Hypothalamus (tissue), 51 donors: ENCODE measurements at places on chromosomes 5 and 9.

DNA sequence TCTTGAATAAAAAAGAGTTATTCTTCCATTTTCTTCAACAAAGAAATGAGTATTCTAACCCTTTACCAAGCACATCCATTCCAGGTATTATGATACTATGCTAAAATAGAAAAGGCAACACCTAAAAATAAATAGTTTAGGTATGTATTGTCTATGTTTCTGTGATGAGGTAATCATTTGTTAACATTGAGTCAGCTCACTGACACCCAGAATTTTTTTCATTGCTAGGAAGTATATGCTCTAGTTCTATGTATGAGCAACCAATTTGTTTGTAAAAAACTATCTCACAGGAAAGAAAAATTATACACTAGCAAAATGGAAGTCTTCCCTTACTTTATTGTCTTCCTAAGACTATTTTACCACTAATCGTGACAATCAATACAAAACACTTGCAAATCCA, 615.6 kb upstream of the GRIN3A start:
- DNase-seq: no peak

DNA sequence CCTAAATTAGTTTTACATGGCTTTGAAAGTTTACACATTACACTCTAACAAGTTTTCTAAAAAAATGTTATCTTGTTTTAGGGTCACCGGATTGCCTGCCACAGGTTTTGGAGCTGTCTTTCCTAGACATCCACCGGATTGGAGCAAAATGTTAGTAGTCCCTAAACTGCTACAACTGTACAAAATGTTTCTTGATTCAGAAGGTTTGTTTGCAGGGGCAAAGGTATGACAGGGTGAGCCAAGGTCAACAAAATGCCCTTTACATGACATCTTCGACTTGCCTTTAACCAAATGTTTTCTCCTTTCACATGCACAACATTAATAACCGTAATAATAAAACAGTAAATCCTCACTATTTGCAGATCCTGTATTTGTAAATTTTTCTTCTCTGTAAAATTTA, 37.2 kb downstream of the CFAP95 start:
- DNase-seq: no peak

GRCh38 chr9:6944896-6945295, 187.1 kb downstream of the KDM4C start:
- DNase-seq: no peak

GRCh38 chr5:78600687-78601414, 47.7 kb downstream of the LHFPL2 start:
- no peak for DNase-seq

GRCh38 chr5:159571501-159572244, 241.4 kb upstream of the IL12B start:
- DNase-seq: no peak

DNA sequence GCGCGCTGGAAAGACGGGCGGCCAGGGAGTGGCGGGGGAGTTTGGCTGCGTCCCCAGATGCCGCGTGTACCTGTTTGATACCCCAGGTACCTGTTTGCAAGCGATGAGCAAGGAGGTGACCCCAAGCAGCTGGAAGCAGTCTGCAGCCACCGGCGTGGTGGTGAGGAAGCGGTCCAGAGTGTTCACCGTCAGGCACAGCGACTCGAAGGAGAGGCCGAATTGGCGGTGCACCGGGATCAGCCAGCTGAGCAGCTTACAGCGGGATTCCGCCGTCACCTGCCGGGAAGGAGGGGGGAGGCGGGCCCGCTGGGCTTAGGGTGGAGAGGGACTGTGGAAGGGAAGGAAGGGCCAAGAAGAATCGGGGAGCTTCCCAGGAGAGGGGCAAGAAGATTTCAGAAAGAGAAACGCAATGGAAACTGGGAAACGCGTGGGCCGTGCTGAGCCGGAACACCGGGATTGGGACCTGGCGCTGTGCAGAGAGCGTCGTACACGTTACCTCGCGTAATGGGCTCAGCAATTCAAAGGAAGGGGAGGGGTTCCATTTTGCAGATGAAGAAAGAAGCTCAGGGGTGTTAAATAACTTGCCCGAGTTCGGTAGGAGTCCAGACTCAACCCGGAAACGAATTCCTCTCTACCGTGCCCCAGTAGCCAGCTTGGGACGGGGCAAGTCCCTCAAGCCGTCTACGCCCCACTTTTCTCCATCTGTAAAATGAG, 980 bp downstream of the CCNO start:
- DNase-seq: no peak

DNA sequence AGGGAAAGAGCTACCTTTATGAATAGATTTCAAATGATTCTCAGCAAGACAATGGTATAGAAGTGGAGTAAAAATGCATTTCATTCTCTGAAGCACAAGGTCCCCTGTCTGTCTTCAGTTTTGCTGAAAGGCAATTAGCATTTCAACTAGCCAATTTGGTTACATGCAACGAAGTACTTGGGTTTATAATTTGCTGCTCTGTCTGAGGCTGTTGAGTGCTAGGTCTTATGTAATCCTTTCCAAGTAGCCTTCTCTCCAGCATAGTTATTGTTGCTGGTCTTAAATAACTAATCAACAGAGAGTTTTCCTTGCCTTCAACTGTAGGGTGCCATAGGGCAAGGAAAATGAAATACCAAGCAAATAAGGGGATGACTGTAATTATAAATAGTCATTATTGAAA, 4.5 kb downstream of the ADGRV1 start:
- DNase-seq: no peak

GRCh38 chr9:32705059-32705458, 69.6 kb upstream of the TAF1L start:
- no peak for DNase-seq

- no peak for DNase-seq
These were observed 101.4 kb downstream of the PRKACG start for GRCh38 chr9:68912561-68912960.

GRCh38 chr9:101172616-101173015, 144.1 kb downstream of the PLPPR1 start:
- no peak for DNase-seq

DNA sequence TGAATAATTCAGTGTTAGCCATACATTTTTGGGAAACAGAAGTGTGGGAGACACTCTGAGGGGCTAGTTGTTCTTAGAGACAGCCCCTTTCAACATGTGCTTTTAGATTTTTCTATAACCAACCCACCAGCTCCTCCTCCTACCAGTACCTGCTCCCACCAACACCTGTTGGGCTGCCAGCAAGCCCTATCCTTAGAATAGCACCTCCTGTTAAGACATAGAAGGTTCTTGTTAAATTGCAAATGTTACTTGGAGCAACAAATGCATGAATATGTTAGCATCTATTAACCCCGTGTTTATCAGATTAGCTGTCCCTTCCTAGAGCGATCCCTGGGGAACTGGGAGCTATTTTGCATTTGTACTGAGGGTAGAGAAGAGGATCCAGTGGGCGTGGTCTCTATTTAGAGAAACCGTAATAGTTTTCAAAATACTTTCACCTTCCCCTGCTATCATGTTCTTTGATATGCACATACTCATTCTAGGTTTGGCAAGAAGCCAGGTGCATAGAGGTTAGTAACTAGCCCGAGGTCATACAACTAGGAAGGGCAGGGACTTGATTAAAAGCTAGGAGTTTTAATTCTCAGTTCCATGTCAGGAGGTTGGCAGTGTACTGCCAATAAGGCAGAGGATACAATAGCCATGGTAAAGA, 334.4 kb downstream of the KCTD16 start:
- DNase-seq: no peak

DNA sequence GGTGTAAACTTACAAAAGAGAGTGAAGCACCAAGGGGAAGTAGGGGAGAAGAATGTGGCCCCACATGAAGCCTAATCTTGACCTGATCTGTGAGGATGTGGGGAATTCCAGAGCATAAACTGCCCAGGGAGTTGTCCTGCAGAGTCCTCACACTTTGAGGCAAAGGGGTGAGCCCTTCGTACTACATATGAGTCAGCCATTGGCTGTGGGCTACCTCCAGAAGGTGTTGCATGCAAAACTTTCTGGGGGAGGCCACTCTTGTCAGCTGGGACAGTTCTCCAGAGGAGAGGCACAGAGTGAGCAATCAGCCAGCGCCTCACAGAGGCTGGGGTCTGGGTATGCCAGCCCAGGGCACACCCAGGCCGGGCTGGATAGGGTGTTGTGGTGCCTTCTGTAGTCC, 98.1 kb upstream of the NMUR2 start:
- DNase-seq: no peak

- DNase-seq: no peak
These were observed 75.8 kb downstream of the GTF3C4 start for GRCh38 chr9:132745756-132746709.

DNA sequence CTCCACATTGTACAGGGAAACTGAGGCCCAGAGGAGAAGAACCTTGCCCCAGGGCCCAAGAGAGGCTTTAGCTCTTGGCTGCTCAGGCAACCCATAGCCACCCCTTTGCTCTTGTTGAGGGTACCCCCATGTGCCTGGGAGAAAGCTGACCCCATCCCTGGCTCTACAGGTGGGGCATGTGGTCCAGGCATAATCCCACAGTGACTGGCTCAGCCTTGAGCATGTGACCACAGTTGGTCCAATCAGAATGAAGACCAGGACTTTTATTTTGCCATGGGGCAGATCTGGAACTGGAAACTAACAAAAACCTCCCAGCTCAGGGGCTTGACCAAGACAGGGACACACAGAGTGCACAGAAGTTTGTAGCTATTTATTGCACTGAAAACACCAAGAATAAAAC, 29.3 kb downstream of the SLC6A7 start:
- no peak for DNase-seq

GRCh38 chr9:98228392-98229089, 26.9 kb downstream of the TBC1D2 start:
- DNase-seq: no peak

GRCh38 chr5:58469896-58470295, 10.0 kb upstream of the PLK2 start:
- DNase-seq: no peak

GRCh38 chr5:65695162-65695755, 26.6 kb downstream of the SGTB start:
- no peak for DNase-seq

DNA sequence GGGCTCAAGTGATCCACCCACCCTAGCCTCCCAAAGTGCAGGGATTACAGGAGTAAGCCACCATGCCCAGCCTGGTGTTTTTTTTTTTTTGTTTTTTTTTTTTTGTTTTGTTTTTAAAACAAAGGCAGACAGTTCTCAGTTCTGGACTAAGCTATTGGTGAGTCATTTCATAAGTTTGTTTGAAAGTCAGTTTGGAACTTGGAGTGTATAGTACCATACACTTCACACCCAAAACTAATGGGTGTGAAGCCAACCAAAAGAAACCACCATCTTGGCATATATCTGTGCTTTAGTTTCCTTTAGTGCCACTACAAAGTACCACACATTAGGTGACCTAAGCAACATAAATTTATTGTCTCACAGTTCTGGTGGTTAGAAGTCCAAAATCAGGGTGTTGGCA, 13.4 kb downstream of the MAST4 start:
- no peak for DNase-seq

DNA sequence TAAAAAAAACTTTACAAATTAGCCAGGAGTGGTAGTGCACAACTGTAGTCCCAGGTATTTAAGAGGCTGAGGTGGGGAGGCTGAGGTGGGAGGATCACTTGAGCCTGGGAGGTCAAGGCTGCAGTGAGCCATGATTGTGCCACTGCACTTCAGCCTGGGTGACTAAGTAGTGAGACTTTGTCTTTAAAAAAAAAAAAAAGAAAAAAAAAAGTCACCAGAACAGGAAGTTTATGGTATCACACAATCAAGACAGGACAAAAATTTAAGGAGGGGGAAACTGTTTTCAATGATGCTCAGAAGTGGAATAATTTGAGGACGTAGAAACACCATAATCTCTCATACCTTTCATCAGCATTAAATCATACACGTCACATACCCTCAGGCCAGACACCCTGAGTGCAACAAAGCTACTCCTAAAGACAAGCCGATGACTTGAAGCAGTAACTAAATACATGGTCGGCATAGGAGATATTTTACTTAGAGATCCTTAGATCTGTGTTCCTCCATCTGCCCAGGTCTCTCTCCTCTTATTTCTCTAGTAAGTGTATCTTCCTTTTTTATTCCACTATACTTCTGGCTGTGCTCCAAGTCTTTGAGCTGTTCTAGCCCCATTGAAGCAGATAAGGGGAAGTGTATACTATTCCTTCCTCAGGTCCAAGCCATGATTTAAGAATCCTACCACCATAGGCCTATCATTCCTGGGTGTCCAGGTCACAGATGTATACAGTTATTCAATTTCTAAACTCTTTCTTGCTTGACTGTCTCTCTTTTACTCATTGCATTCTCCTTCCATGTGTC, 91.3 kb upstream of the APC start:
- no peak for DNase-seq

DNA sequence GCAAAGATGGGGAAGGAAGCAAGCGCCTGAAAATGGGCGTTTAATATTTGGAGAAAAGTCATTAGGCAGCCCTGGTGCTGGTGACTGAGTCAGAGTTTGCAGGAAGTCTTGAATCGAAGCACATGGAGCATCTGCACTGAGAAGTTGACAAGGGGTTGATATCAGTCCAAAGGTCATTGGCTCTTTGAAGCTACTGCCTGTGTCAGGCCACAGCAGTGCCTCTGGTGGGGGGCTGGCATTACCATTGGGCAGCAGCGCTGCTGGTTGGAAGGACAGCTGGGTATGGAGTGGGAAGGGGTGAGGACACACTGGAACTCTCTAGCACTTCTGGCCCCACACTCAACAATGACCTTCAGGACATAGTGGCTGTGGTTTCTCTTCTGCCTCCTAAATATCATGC, 150.4 kb upstream of the ERCC6L2 start:
- no peak for DNase-seq

GRCh38 chr5:31407921-31408693, 123.8 kb downstream of the DROSHA start:
- DNase-seq: no peak

- DNase-seq: no peak
These were observed 15.8 kb downstream of the ERGIC1 start for GRCh38 chr5:172849606-172850453.

DNA sequence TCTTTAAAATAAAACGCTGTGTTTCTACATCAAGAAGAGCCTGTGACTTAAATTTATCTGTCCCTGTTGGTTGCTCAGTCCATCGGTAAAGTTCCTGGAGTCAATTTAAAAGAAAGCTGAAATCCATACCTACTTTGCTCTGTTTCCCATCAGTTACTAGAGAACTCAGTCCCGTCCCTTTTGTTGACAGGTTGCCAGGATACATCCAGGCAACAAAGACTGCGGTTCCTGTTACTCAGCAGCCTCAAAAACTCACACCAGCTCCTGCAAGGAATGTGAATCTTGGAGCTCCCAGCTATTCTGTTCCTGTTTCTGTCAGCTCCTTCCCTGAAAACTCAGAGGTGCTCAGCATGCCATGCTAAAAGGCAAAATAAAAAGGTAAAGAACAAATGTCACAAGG, at the start of gene ZNF474:
Gene ZNF474, plus strand, starts transcription at position 241 of the 400 bp plus-strand sequence. CDS start 22,445 bp downstream, outside the sequence.
- no peak for DNase-seq

DNA sequence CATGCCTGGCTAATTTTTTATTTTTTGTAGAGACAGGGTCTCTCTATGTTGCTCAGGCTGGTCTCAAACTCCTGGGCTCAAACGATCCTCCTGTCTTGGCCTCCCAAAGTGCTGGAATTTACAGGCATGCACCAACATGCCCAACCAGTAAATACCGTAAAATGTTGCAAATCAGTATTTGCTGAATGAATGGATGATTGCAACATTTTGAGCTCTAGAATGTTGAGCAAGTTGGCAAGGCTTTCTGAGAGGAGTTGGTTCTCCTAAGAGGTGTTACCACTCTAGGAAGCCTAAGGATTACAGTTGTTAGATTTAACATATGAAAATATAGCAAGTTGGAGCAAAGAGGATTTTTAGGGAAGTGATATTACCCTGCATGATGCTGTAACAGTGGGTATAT, 15.6 kb upstream of the DMXL1 start:
- DNase-seq: no peak

GRCh38 chr5:55234121-55234700, 803 bp upstream of the CCNO start:
- no peak for DNase-seq
